Stimulated activated CD8-positive, alpha-beta memory T cell treated with anti-CD3 and anti-CD28 coated beads, Interleukin-2, amount 100 ng/mL, for 1 hour (primary cell): ENCODE measurements at places on chromosomes 4 and X.

- no peak for DNase-seq
Measured at GRCh38 chrX:128781506-128781905, 729.3 kb upstream of the ACTRT1 start.

DNA sequence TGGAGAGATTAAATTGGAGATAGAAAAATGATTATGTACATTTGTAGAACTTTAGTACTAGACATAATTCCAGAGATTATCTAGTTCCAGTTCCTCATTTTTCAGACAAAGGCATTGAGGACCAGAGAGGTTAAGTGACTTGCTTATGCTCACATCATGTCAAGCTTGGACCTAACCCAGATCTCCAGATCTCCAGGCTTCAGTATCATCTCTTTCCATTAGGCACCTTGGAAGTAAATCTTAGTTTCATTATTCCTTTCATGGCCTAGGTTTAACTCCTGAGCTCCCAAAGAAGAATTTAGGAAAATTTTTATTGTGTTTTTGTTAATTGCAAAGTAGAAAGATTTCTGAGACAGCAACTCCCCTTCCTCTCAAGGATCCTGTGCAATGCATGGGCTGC is 148.8 kb downstream of the GATB start:
- DNase-seq, result no peak

DNA sequence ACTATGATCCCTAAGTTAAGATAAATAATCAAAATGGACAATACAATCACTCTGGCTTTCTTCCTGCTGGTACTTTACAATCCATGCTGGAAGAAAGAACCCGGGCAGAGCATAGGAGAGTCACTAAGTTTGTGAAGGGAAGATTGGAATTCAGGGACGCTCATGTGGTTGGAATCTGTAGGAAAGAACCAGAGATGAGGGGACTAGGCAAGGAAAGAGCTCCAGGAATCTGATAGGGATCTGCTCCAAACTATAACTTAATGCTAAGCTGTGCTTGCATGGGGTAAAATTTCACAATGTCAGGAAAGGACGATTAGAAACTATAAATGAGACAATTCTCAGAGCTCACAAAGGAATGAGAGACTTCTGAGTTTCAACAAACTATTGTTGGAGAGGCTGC is 167.5 kb downstream of the ADGRA3 start:
- no peak for DNase-seq

DNA sequence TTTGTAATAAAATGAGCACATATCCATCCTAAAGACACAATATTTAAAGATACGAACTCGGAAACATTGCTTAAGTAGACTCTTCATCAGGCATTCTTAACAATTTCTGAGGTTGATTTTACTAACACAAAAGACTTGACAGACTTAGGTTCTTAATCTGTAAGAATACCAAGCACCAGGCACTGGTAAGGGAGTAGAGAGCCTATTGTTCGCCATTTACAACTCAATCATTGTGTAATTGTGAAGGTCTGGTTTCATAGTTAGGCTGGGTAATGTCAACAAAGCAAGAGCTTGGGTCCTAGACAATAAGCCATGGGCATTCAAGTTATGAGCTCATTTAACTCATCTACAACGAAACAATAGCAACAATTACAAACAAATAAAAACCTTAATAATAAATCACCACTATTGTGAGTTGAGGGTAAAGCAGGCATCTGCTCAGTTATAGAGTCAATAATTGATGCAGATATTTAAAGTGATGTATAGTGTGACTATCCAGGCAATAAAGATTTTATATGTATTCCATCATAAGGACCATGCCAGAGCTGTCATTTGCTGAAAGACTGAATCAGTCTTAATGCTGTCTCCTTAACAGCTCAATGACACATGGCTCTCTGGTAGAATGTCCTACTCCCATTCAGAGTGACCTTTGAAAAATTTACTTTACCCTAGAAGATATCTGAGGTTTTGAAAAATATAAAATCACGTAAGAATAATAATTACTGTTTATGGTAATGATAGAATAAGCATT is 664.0 kb upstream of the PCDH7 start:
- DNase-seq, result no peak

DNA sequence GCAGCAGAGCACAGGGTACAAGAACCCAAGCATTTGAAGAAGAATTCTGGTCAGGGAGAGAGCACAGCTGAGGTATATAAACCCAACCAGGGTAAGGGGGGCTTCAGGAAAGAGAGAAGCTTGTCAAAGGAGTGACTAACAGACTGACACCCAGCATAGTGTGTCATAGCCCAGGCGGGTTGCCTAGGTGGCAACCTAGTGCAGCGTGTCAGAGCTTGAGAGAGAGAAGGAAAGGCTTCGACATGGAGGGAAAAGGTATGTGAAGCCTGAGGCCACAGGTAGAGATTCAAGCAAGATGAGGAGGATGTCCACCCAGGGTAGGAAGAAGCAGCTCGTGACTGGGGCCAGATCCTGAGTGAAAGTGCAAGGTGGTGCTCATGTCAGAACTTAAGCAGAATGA is 8.5 kb upstream of the ANTXR2 start:
- no peak for DNase-seq

DNA sequence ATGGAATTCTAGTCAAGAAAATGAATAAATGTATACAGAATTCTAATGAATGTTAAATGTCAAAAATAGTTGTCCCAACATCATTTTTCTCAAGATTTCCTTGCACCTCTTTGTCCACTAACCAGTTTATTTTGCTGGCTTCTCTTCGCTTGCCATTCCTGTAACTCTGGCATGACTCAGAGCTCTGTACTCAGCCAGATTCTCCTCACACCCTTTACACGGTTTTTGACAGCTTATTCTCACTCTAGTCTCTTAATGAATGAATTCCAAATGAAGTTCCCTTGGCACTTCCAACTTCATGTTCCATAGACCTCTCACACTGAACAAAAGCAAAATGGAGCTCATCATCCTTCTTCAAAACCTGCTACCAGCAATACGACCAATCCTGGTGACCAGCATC is 419.3 kb upstream of the SLIT2 start:
- DNase-seq, result no peak

DNA sequence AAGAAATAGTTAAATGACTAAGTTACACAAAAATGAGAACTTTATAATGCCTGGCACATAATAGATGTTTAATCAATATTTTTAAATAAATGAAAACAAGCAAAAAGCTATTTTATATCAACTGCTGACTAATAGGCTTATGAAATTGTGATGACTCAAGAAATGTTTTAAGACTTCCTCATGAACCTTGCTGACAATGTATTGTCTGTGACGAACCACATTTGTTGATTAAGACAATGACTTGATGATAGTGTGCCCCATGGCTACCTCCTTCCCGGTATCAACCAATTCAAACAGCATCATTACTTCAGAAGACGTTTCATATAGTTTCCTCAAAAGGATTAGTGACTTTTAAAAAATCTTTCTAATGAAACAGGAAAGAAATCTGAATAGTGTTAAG is 7.9 kb downstream of the CXCL6 start:
- DNase-seq, result no peak

- DNase-seq, result no peak
Measured at GRCh38 chr4:172982151-172982590, 186.4 kb upstream of the GALNT7 start.

DNA sequence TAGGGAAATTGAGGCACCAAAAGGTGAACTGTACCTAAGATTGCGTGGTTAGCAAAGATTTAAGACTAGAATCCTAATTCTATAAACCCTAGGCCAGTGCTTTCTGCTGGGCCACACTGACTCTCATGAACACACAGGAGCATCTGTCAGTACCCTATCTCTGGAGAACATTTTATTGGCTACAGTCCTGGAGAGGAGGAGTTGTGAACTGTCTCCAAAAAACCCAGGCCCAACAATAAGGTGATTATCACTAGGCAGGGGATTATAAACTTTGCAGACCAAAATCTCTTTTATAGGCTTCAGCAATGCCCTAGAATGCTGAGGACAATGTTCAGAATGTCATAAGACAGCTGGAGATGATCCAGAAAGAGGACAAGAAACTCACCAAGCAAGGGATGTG is 24.1 kb downstream of the OPHN1 start:
- DNase-seq, result no peak

GRCh38 chr4:176775338-176775737 is 17.4 kb downstream of the VEGFC start:
- no peak for DNase-seq

- no peak for DNase-seq
Measured at GRCh38 chr4:158333820-158334219, 123.5 kb downstream of the TMEM144 start.

DNA sequence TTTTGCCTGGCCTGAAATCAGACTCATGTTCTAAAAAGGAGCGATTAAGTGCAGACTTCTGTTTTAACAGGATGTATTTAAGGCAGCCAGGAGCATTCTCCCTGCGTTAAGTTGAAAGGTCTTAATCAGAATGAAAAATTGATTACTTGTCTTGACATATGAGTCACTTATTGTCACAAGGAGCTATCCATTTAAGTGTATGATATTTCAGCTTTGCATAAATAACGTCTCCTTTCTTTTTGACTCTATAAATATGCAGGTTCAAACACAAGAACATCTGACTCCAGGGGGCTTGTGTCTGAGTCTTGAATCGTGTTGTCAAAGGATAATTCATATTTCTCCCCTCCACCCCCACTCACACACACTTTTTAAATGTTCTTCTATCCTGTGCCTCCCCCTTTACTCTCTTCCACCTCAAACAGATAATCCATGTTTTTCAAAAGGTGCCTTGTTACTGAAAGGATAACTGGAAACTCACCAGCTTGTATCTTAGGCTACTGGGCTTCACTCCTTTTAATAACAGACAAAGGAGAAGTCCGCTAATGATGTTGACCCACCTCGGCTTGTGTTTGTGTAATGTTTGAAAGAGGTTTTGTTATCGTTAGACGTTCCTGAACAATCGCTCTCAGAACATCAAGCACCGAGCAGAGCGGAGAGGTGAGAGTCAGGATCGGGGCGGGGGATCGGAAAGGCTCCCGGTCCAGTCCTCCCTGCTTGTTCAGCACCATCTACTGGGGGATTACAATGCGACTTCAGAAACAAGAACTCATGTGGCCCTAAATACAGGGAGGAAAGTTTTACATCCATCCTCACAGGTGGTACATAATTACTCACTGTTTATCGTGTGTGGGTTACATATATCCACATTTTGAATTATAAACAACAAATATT is 107.5 kb upstream of the RPL34 start:
- DNase-seq, result peak; percentile 17

GRCh38 chrX:1618689-1619088 is 3.8 kb downstream of the ASMT start:
- no peak for DNase-seq

- no peak for DNase-seq
Measured at GRCh38 chr4:31035761-31036160, 315.6 kb downstream of the PCDH7 start.

- DNase-seq, result no peak
Measured at GRCh38 chr4:80011636-80012236, 61.3 kb downstream of the ANTXR2 start.

DNA sequence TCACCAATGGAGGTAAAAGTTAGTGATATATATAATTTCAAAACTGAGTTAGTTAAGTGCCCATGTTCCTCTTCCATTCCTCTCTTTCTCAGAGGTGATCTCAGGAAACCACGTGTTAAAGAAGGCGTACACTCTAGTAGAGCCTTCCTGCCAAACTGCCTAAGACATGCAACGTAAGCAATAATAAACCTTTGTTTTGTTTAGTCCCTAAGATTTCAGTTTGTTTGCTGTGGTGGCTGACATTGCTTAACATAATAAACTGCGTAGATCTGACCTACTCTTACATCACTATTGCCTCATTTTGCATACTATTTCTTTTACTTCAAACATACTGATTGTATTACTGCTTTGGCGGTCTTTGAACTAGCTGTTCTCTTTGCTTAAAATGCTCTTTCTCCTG is 99.2 kb downstream of the JADE1 start:
- no peak for DNase-seq

- DNase-seq, result no peak
Measured at GRCh38 chrX:151902813-151903591, 9.7 kb upstream of the MAGEA4 start.

DNA sequence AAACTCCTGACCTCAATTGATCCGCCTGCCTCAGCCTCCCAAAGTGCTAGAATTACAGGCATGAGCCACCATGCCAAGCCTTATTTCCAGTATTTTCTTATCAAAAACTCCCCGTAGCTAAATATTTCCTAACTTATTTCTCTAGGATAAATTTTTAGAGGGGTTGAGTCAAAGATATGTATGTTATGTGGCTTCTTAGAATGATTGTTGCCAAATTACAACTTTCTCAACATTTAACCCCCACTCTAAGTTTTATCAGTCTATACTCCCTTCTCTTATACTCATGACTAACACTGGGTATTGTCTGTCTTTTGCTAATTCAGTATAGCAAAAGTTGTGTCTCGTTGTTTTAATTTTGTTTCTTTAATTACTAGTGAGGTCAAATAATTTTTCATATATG is 187.7 kb upstream of the LNX1 start:
- no peak for DNase-seq

DNA sequence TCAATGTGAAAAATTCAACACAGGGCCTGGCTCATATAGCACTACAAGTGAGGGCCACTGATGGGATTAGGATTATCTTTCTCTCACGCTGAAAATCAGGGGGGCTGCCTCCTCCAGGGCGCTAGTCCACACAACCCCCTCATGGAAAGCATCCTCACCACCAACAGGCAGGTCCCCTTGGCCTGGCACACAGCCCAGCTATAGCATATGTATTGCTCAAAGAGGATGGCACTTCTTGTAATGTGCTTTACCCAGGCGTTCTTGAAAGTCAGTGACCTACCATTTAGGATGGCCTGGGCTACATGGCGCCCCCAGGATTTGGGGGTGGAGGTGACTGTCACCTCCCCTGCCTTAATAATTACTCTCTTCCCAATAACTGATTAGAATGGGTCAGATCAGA is 71.0 kb upstream of the LSM6 start:
- DNase-seq, result no peak

GRCh38 chr4:148173397-148174017 is 268.7 kb downstream of the NR3C2 start:
- DNase-seq, result no peak
